Foreskin keratinocyte (primary cell): ENCODE measurements at places on chromosomes 1 and 21. TPM values are rescaled to one million over a fixed set of nuclear protein-coding genes. Genes with fewer than 3 reads are reported as not detected.

HCN3 gene
- 2.2 and 3.4 TPM in 2 replicates for total RNA-seq

HTR6 gene
- not detected in 2 replicates for total RNA-seq

MCOLN3 gene
- total RNA-seq: 3.8 and 4.3 TPM in 2 replicates

F5 gene
- not detected in 2 replicates for total RNA-seq

SIM2 gene
- not detected in 2 replicates for total RNA-seq

C1QA gene
- not detected in 2 replicates for total RNA-seq

DISP1 gene
- total RNA-seq: 0.74 and 0.99 TPM in 2 replicates

SPEN gene
- 49.0 and 51.6 TPM in 2 replicates for total RNA-seq

AIRE gene
- not detected in 2 replicates for total RNA-seq

L1TD1 gene
- 8.0 and 9.7 TPM in 2 replicates for total RNA-seq

RXFP4 gene
- total RNA-seq: not detected in 2 replicates

AKR7A3 gene
- 0.18 and 0.27 TPM in 2 replicates for total RNA-seq

C1QC gene
- total RNA-seq: not detected in 2 replicates

CHI3L2 gene
- total RNA-seq: 0.28 and 0.48 TPM in 2 replicates

PAPPA2 gene
- total RNA-seq: 0.21 and 2.8 TPM in 2 replicates

IFNLR1 gene
- total RNA-seq: 10.9 and 11.9 TPM in 2 replicates

GJA5 gene
- 1.8 and 2.0 TPM in 2 replicates for total RNA-seq

ALX3 gene
- not detected in 2 replicates for total RNA-seq

LCE2D gene
- total RNA-seq: 0.18 TPM in 1 of 2 replicates, not detected in the other

TDRD5 gene
- total RNA-seq: not detected in 2 replicates

JAM2 gene
- not detected in 2 replicates for total RNA-seq

AMPD1 gene
- total RNA-seq: not detected in 2 replicates

SLFNL1 gene
- total RNA-seq: 0.03 and 0.04 TPM in 2 replicates

RAB42 gene
- 0.95 and 1.5 TPM in 2 replicates for total RNA-seq

E2F2 gene
- total RNA-seq: 0.95 and 1.2 TPM in 2 replicates

RRP1 gene
- total RNA-seq: 26.5 and 28.0 TPM in 2 replicates

OR2T35 gene
- not detected in 2 replicates for total RNA-seq

TFF1 gene
- total RNA-seq: not detected in 2 replicates

CD5L gene
- total RNA-seq: not detected in 2 replicates

TTC22 gene
- total RNA-seq: 4.6 and 5.9 TPM in 2 replicates

GNPAT gene
- 38.9 and 41.3 TPM in 2 replicates for total RNA-seq

EFNA4 gene
- 10.0 and 10.9 TPM in 2 replicates for total RNA-seq

EFNA1 gene
- total RNA-seq: 27.3 and 48.2 TPM in 2 replicates

SMYD2 gene
- 56.1 and 65.7 TPM in 2 replicates for total RNA-seq
